ENCODE measurements at places on chromosomes 4 and X.

GRCh38 chr4:86991994-86992393 is 57.2 kb downstream of the AFF1 start:
- no peak for DNase-seq

DNA sequence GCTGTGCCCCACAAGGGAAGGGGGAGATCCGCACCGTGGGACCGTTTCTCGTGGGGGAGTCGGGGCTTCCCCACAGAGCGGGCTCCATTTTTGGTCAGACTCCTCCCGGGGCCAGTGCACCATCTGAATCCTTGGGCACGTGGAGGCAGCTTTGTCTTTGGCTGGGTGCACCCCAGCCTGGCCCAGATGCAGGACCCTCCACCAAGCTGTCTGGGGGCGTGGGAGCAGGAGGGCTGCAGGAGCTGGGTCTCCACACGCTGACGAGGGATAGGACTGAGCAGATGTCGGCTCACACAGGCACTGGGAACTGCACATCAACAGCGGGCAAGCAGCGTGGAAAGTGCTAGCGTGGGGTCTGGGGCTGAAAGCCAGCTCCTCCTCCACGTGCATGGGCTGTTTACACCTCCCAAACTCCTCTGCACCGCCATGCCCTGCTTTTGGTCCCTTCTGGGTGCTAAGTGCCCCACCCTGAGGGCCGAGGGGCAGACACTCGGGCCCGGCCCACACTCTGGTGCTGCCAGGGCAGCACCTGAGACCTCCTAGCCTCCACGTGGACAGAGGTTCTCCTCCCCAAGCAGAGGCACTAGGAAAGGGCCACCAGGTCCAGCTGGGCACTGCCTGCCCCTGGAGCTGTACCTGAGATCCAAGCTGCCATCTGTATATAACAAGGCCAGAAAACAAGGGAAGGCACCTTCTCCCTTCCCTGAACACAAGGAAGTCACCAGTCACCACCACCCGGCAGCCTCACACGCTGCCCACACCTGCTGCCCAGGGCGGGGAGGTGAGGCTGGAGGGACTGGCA is 13.8 kb downstream of the DGKQ start:
- DNase-seq = no peak

DNA sequence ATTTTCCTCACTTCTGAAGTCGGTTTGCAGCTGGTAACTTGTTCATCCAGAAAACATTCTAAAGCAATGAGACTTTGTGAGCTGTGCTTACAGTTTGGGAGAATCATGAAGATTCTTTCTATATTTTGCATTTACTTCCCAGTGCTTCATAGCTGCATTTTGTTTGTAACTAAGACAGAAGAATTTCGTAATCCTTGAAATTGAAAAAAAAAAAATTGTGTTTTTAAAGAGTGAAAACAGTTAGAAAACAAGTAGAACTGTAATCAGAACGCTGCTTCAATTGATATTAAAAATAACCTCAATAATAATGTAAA is 392.4 kb downstream of the UNC5C start:
- no peak for DNase-seq

GRCh38 chr4:26298198-26298947 is 22.4 kb upstream of the RBPJ start:
- peak; percentile 74 for DNase-seq

GRCh38 chr4:4838051-4838935 is 21.2 kb upstream of the MSX1 start:
- DNase-seq = no peak

- DNase-seq = no peak
Observed at GRCh38 chr4:163367651-163368050, 24.0 kb downstream of the NPY5R start.

DNA sequence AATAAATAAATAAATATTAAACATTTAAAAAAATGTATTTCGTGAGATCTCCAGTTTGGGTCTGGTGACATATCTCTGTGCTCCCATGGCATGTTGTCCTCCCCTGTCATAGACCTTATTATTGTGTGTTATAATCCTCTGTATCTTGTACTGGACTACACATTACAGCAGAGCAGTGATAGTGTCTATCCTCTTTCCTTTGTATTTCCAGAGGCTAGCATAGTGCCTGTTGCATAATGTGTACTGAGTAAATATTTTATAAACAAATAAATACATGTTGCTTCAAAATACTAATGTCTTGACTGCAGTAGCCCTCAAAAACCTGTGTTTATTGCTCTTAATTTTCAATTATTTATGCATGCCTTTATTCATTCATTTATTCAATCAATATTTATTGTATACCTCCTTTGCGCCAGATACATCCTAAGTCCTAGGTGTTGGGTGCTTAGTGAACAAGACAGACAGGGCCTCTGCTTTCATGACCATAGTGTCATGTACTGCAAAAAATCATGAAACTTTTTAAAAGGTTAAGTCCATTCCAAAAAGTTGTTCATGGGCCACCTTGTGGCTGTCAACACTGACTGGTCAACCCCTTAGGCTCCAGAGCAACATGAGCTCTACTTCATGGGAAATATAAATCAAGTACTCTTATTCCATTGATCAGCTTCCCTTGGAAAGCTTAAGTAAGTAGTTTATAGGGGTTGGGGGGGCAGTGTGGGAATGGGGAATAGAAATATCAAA is 303.9 kb downstream of the IQCM start:
- no peak for DNase-seq

GRCh38 chrX:150696331-150696730 is 3.1 kb downstream of the MTMR1 start:
- DNase-seq = no peak

DNA sequence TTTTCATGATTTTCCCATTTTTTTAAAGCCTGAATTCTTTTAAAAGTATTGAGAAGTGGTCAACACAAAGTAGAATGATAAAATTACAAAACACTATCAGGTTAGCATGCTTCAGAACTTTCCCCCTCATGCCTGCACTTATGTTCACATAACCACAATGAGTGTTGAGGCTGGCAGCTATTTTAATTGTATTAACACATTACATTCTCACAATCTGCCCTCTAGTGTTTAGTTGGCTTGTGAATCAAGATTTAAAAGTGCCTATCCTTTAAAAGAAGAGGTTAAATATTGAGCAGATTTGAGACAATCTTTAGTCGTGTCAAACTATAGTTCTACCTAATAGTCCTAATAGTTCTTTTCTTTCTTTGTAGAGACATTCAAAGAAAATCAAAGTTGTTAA is 93.6 kb upstream of the NAP1L5 start:
- DNase-seq = no peak

DNA sequence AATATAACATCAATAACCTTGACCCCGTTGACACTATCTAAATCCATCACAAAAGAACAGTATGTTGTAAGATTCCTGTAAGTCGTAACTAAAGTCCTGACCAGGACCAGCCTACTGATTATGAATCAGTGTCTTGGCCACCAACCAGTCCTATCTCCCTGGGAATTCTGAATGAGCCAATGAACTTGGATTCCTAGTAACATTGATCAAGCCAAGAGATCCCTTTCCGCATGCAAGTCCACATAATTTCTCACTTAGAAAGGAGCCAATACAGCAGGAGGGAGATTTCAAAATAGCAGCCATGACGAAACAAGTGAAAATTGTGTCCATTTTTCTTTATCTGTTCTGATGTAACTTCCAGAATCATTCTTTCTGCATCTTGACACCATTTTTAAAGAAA is 9.5 kb downstream of the XPNPEP2 start:
- peak; percentile 75 for DNase-seq

- DNase-seq = peak; percentile 69
Observed at GRCh38 chrX:2967998-2968909, 38.1 kb upstream of the ARSH start.

DNA sequence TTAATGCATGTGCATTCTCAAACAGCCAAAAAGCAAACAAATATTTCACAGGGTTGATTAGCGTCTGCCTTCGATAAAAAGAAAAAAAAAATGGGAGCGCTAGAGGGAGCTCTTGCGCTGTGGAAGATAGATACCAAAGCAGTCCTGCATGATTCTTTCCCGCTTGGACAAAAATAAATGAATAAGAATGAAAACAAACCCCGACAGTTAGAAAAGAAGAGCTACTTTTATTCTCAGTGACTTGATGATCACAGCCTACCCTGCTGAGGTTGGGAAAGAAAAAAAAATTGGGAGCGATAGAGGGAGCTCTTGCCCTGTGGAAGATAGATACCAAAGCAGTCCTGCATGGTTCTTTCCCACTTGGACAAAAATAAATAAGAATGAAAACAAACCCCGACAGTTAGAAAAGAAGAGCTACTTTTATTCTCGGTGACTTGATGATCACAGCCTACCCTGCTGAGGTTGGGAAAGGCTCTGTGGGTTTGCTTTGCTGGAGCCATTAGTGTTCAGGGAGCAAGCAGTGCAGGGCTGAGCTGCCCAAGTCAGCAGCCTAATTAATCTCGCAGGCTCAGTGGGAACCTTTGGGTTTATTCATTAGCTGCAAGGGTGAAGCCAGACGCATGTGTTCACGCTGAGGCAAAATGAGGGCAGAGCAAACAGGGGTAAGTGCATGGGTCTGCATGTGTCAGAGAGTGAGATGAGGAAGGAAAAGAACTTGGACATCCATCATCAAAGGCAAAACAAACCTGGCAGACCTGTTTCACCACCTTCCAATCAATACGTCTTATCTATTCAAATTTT is 249.3 kb upstream of the PRKX start:
- peak; percentile 57 for DNase-seq

GRCh38 chrX:38941675-38942074 is 140.4 kb downstream of the MID1IP1 start:
- DNase-seq = peak; percentile 20

DNA sequence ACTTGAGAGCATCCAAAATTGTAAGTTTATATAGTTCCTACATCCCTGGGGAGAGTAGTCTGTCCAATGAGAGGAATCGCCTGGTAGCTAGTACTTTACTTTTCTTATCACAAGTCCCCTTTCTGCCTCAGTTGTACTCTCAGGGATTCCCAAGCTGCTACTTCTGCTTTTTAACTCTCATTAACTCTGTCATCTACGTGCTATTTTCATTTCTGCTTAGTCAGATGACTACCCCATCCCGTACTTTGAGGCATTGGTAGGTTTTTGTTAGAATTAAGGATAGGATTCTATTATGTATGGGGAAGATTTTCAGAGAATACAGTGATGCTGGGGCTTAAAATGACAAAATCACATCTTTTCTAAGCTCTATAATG is 24.7 kb downstream of the RBPJ start:
- DNase-seq = no peak

DNA sequence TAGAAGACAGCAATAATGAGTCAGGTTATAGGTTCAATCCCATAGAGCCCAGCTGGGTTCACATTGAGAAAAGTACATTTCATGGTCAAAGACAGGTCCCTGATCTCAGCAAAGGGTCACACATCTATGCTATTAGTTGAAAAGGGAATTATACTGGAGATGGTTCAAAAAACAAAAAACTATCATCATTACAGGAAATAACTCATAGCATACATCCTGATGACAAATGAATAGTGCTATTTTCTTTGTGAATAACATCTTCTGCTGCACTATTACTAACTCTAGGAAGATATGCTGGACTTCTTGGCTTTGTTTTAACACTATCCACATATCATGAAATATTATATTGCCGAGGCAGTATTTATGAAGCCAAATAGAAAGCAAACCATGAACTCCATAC is 202.5 kb upstream of the MAB21L2 start:
- peak; percentile 66 for DNase-seq

GRCh38 chr4:44777115-44777514 is 50.8 kb upstream of the GNPDA2 start:
- DNase-seq = no peak

- peak; percentile 71 for DNase-seq
Observed at GRCh38 chr4:176814770-176815169, 22.0 kb upstream of the VEGFC start.

DNA sequence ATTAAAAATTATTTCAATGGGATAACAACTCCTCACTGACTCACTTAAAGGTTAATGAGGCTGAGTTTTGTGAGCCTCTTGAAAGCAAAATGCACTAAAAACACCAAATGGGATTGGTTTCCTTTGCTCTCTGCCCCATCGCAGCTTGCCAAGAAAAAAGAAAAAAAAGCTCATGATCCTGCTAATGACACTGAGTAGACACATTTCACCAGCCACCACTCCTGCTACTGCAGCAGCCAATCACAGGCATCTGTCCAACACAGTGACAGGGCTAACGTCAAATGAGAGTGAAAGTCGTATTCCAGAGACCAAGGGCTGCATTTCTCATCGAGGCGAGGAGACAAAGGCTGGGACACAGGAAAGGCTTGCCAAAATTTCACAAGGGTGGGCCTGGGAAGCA is 5.2 kb downstream of the APBB2 start:
- no peak for DNase-seq

GRCh38 chr4:47661741-47662140 is 176.1 kb downstream of the CORIN start:
- DNase-seq = no peak

- DNase-seq = peak; percentile 45
Observed at GRCh38 chrX:10111364-10112148, 45.2 kb upstream of the CLCN4 start.

- no peak for DNase-seq
Observed at GRCh38 chr4:98771959-98772632, 113.7 kb upstream of the TSPAN5 start.

- DNase-seq = no peak
Observed at GRCh38 chr4:187726485-187726884, 269.1 kb upstream of the ZFP42 start.

DNA sequence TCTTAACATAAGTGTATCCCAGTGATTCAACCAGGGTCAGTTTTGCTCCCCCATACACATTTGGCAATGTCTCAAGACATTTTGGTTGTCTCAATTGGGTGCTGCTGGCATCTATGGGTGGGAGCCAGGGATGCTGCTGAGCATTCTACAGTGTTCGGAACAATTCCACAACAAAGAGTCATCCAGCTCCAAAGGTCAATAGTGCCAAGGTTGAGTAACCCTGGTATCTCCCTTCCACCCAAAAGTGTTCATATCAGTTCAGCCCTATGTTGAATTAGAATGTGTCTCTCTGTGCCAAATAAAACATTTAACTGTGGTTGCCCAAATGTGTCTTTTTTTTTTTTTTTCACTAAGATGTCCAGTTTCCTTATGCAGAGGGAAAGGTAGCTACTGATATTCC is 129.4 kb upstream of the RAI2 start:
- no peak for DNase-seq

DNA sequence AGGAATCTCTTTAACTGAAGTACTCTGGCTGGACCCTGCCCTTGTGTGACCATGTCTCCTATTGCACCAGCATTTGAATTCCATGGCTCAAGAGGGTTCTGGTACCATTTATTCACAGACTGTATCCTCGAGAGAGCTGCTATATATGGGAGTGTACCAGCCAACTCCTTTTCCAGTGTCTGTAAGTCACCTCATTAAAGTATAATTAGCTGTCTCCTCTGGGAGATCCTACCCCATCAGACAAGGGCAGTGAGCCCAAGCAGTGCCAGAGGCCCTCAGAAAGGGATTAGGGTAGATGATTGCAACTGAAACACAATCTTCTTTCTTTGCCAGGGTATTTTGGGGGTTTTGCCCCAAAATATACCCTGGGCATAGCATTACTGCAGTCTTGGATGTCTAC is 31.6 kb downstream of the GNL3L start:
- no peak for DNase-seq

- no peak for DNase-seq
Observed at GRCh38 chrX:100083211-100083610, 326.9 kb downstream of the PCDH19 start.

- peak; percentile 63 for DNase-seq
Observed at GRCh38 chr4:167713756-167714155, 378.6 kb upstream of the ANXA10 start.

- no peak for DNase-seq
Observed at GRCh38 chr4:85886665-85887064, 411.7 kb downstream of the ARHGAP24 start.
